ENCODE measurements at places on chromosomes 6 and 20.

DNA sequence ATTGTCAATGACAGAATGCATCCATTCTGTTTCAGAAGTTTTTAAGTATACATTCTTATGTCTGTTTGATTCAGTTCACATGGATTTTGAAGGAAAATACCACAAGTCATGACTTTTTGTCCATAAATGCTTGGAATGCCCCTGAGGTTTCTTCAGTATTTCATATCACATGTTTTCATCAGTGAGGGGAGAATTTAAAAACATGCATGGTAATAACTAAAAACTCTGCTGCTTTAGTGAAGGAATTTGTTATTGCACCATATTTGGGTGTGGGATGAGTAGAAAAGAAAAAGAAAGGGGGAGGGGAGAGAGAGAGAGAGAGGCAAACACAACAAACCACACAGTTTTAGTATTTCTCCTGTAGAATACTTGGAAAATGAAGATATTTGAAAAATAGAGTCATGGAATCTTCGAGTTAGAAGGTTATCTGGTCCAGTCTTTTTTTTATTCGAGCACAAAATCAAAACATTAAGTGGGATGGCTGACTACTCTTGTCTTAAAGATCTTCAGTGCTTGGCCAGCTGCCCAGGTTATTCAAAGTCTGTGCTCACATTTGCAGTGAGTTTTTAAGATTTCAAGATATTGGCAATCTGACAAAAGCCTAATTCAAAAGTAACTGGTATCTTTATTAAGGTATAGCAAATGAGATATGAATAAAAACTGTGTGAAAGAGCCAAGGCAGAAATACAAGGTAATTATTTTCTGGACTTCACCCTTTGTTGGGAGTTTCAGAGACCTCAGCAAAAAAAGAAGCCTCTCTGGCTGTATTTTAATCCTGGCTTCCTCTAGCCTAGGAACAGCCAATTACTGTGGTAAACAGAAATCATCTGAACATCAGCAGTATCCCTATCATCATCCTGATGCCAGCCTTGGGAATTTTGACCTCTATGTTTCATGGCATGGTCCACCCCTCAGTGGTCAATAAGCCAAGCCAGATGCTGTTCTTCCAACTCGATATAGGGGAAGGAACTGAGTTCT is 687.9 kb upstream of the CITED2 start:
- no peak for DNase-seq

- no peak for DNase-seq
Observed at GRCh38 chr6:108555399-108556052, 5.2 kb upstream of the FOXO3 start.

- DNase-seq: no peak
Observed at GRCh38 chr6:119346450-119346849, 3.1 kb downstream of the MAN1A1 start.

DNA sequence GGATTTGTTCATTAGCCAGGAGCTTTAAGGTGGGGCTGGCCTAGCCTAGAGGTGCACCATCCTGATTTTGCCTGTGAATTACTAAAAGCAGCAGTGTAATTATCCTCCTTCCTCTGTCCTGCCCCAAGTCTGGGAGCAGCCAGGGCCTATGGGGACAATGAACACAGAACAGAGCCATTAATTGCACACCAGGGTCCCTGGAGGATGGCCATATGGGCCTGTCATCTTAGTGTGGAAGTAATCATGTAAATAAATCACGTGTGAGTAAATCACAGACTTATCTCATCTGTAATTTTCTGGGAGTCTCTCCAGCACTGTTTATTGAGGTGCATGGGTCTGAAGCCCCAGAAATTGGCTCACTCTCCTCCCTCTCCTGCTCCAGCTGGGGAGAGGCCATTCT is 176.3 kb downstream of the LRFN2 start:
- no peak for DNase-seq

GRCh38 chr6:43396408-43397149 is 27.1 kb upstream of the ZNF318 start:
- no peak for DNase-seq

DNA sequence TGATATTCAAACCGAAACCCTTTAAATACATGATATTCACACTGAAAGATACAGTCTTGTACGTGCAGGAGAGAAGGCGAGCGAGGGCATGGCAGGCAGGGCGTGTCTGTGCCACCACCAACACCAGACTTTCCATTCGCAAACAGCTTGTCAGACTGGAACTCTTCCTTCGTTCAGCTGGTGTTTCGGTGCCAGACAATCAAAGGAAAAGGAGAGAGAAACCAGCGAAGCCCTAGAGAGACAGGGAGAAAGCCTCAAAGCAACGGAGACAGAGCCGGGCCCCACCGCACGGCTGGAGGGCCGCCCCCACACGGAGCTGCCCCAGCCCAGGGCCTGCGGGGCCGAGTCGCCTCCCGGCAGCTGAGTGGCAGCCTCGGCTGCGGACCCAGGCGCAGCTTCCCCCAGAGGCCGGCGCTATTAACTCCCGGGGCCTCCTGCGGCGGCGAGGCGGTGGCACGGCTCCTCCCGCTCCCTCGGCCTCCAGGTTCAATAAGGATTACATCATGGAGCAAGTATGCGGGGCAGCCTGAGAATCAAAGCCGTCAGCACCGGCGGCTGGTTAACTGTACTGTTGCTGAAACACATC is 32.1 kb upstream of the NR2E1 start:
- no peak for DNase-seq

GRCh38 chr20:11717562-11717961 is 200.1 kb upstream of the BTBD3 start:
- DNase-seq: no peak

- DNase-seq: no peak
Observed at GRCh38 chr6:109892451-109893435, 85.4 kb upstream of the GPR6 start.

DNA sequence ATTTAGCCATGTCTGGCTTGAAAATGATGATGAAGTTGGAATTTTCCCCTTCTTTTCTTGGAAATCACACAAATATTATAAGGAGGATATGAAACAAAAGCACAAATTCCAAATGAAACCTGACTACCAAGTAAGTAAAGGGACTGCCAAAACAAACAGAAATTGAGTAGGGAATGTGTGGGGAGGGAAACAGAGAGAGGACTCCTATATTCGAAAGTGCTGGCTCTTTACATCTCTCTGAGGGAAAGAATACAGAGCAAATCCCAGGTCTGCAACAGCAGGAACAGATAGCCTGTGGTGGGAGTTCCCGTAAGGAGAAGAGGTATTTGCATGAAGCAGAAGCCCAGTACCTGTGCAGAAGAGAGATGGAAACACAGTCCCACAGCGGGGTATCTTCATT is 583.7 kb downstream of the EPM2A start:
- DNase-seq: no peak

DNA sequence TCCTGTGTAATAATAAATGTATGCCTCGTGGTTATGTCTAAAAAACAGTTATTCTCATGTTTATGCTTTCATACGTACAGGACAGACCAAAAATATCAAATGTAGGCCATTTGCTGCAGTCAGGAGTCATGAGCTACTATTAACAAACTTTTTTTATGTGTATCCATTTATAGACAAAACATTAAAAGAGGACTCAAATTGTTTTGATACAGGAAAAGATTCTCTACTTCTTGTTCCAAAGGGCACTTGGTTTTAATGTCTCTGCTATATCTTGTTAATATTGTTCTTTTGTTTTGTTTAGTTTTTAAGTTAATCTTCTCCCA is 155.2 kb downstream of the ZDHHC14 start:
- DNase-seq: no peak

- no peak for DNase-seq
Observed at GRCh38 chr20:39775110-39775509, 813.0 kb downstream of the DHX35 start.

GRCh38 chr6:2872423-2873358 is 30.4 kb downstream of the SERPINB9 start:
- no peak for DNase-seq

DNA sequence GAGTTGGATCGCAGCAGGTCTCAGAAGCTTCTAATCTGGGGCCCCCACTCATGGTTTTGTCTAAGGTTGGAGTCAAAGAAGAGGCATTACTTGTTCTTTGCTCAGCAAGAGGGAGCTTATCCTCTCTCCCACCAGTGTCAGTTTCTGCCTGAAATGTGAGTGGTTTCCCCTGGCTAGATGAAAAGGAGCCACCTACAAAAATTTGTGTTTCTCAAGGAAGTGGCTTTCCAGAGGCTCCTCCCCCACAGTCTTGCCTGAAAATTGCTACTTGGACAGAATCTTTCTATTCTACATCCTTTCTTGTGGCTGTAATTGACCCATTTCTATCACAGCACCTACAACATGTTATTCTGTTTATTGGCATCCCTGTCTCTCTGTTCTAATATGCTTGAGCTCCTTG is 37.9 kb downstream of the SCML4 start:
- no peak for DNase-seq

DNA sequence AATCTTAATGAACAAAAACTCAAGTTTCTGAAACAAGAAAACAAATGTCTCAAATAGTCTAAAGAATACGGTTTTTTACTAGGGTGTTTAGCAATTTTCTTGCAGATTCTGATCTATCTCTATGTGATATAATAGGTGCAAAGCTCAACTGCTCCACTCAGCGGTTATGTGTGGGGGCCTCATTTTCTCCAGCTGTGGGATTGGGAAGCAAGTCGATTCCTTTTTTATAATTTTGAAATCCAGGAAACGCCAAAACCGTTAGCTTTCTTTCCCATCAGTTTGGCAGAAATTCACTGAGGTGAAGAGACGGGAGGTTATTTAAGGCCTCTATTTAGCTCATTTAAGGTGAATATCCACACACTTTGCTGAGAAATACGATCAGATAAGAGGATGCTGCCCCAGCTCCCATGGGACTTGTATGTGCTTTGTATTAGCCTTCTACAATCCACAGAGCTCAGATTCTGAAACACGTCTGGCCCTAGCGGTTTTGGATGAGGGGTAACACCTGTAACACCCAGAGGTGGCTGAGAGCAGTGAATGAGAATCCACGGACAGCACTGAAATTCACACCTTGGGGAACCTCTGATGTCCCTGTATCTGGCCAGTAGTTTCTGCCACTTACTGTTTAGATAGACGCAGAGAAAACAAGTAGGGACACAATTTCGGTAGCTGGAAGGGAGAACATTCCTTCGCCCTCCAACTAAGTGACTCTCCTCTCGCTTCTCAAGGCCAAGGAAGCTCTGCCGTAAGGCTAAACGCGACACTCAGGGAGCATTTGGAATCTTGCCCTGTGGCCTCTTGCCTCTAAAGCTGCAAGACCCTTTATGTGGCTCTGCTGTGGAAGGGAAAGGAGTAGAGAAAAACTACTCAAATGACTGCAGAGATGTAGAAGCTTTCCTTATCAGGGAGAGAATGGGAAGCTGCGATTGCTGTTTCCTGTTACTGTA is 6.5 kb upstream of the BCAS4 start:
- DNase-seq: no peak

GRCh38 chr20:17584689-17585088 is 14.8 kb downstream of the DSTN start:
- no peak for DNase-seq

DNA sequence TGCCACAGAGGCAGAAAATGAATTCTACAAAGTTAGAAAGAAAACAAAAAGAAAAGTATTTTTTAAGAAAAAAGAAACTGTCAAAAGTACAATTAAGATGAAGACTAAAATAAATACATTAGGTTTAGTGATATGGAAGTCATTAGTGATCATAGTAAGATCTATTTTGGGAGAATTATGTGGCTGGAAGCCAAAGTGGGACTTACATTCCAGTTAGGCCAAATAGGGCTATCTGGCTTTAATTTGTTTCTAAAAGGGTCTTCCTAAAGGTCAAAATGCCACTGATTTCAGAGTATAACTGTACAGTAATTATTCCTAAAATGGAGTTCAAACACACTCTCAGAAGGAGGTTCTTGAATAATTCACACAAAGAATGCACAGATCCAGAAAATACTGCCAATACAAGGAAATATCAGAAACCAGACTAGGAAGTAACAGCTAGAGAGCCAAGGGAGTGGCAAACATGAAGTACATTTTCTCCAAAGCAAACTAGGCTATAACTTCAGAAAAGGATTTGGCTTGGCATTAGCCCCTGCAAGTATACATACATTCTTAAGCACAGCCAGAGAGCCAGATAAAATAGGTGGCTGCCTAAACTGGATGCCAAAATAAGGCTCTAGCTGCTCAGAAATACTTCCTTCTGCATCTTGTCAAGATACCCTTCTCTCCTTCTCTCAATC is 45.3 kb downstream of the PDSS2 start:
- DNase-seq: no peak

DNA sequence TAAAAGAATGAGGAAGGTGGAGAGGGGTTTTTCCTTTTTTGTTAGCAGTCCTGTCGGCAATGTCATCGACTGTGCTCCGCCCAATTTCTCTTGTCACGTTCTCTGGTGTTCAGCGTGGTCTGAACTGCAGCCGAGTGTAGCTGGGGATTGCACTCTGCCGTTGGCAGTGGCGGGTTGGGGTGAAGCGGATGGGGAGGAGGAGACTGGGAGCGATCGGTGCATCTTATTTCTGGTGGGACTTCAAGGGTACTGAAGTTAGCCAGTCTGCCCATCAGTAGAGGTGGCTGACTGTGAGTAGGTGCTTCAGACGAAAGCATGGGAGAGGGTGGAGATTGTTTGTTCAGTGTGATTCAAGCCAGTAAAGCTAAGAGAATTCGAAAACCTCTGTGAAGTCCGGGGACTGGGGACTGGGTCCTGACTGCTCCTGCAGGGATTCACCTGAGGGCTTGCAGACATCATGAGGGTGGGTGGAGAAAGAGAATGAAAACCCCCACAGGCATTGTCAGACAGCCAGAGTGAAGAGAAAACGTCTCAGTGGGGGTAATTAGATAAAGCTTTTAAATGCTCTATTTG is 5.1 kb downstream of the RREB1 start:
- DNase-seq: peak; percentile 19

- no peak for DNase-seq
Observed at GRCh38 chr20:45263556-45264266, 9.3 kb upstream of the SLPI start.

DNA sequence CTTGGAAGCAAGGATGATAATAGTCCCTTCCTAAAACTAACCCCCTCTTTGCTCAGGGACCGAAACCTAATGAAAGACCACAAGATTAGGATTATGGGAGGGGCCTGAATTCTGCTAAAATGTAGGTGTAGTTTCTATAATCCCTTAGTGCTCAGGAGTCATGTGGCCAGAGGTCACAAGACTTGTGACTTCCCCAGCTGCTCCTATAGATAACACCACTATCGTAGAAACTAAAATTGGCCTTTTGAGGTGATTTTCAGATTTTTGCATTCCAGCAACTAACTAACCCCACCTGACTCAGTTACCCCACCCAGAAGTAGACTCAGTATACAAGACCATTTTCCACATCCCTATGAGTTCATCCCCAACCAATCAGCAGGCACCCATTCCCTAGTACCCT is 42.1 kb downstream of the MDN1 start:
- DNase-seq: no peak

GRCh38 chr20:4957939-4958362 is 43.4 kb downstream of the SLC23A2 start:
- no peak for DNase-seq

- DNase-seq: peak; percentile 15
Observed at GRCh38 chr6:17281100-17281496, at the start of gene RBM24. Gene RBM24, plus strand, starts transcription at chr6:17281361. Its CDS starts 221 bp downstream, at chr6:17281582.

- DNase-seq: no peak
Observed at GRCh38 chr6:111970426-111970825, 83.5 kb upstream of the CCN6 start.

DNA sequence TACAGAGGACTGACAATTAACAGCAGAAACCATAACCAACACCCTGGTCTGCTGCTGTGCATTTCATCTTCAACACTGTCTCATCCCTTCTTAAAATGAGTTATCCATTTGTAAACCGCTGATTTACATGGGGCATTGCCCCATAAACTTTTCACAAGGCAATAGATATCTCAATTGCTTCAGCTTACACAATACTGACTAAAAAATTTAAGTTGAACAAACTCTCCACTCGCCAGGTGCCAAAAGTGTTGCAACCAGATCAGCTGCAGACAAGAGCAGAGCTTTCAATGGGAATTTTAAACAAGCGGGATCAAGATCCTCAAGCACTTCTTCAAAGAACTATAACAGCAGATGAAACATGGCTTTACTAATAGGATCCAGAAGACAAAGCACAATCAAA is 183.0 kb downstream of the TASP1 start:
- no peak for DNase-seq
